ENCODE measurements at places on chromosomes 6 and 20.

- DNase-seq, result no peak
Observed at GRCh38 chr6:123676793-123677192, 40.0 kb upstream of the TRDN start.

GRCh38 chr20:55342822-55343221 is 662.5 kb downstream of the CBLN4 start:
- DNase-seq, result no peak

- no peak for DNase-seq
Observed at GRCh38 chr20:20573797-20574196, 138.6 kb downstream of the RALGAPA2 start.

DNA sequence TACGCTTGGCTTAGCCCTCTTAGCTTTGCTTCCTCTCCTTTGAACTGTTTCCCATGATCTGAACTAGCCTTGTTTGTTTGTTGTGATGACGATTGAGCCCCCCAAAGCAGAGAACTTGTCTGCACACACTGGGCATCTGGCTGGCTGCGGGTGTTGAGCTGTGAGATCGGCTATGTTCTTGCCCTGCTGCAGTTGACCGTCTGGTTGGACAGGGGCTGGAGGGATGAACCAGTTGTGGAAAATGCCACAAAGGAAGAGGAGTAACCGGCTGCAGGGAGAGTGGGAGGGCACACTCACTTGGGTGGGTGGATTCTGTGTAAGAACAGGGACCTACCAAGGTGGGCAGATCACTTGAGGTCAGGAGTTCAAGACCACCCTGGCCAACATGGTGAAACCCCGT is 12.4 kb upstream of the RSPO4 start:
- no peak for DNase-seq

- no peak for DNase-seq
Observed at GRCh38 chr6:124535299-124535698, 426.9 kb upstream of the RNF217 start.

DNA sequence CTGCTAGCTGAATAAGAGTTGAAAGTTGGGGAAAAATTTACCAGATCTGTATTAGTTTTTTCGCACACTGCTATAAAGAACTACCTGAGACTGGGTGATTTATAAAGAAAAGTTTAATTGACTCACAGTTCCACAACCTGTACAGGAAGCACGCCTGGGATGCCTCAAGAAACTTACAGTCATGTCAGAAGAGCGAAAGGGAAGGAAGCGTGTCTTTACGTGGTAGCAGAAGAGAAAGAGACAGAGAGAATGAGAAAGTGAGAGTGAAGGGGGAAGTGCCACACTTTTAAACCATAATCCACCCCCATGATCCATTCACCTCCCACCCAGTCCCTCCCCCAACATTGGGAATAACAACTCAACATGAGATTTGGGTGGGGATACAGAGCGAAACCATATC is 79.6 kb downstream of the KHDC1L start:
- no peak for DNase-seq

- DNase-seq, result no peak
Observed at GRCh38 chr6:14664621-14665315, 547.2 kb downstream of the CD83 start.

Measured in fibroblast of skin of right quadriceps (primary cell).